ENCODE measurements at places on chromosomes 13 and 19.

DNA sequence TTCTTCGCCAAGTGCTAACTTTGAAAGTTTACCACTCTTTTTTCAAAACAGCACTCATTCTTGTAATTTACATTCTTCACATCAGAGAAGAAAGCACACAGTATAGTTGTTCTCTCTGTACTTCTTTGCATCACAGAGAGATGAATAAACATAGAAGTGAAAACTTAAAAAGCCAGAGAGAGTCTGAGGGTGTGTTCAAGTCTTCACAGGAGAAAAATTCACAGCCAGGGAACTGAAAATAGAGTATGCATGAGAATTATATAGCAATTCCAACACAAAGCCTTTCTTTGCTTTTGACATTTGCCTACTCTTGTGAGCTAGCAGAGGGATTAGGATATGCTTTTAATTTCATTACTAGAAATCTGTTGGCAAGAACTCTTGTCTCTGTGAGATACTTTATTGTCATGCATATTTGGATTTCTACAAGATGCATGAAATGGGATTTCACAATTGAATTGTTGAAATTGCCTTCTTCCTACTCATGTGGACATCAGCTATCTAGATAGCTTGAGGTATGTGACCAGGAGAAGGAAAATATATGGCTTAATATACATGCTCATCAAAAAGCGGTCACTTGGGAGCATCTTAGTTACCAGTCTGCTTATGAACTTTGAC, 166.1 kb downstream of the SLC7A1 start:
- no peak for DNase-seq

- no peak for DNase-seq
Observed at GRCh38 chr19:28636016-28636629, 576.8 kb downstream of the UQCRFS1 start.

DNA sequence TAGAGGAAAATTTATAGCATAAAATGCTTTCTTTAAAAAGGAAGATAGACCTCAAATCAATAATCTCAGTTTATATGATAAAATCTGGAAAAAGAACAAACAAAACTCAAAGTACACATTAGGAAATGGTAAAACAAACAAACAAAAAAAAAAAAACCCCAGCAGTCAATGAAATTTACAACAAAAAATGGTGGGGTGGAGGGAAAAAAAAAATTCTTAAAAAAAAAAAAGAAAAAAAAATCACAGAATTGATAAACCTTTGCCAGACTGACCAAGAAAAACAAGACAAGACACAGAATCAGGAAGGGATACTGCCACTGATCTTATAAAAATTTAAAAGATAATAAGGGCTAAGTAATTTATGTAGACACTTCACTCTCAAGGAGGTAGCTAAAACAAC, 11.2 kb downstream of the TUBGCP3 start:
- DNase-seq: no peak

- no peak for DNase-seq
Observed at GRCh38 chr13:43295825-43296564, 272.6 kb downstream of the DNAJC15 start.

DNA sequence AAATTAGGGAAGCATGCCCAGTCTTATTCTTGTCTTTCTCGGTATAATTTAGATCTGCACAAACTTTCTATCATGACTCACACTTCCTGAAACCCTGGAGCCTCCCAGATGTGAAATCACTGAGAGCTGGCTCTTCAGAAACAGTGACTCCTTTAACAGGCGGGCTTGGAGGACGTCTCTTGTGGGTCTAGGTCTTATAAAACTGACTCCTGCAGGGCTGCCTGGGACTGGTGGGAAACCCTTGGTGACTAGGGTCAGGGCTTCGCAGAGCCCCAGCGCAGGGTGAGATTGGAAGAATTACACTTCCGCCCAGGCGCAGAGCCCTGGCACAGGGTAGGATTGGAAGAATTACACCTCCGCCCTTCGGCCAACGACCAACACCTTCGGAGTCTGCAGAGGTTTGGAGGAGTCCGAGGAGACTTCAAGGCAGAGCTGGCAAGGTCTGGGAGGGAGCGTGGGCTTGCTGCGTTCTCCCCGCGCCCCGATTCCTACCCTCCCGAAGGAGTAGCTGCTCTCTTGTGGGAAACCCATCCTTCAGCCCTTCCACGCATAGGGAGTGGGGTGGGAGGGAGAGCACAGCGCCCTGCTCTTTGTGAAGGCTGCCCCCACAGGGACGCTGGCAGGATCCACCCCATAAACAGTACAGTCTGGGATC, 43.4 kb upstream of the MAP3K10 start:
- DNase-seq: no peak

GRCh38 chr19:50252111-50252886, 48.9 kb downstream of the MYH14 start:
- no peak for DNase-seq

GRCh38 chr19:4057931-4058692, 8.6 kb downstream of the ZBTB7A start:
- peak; percentile 80 for DNase-seq

DNA sequence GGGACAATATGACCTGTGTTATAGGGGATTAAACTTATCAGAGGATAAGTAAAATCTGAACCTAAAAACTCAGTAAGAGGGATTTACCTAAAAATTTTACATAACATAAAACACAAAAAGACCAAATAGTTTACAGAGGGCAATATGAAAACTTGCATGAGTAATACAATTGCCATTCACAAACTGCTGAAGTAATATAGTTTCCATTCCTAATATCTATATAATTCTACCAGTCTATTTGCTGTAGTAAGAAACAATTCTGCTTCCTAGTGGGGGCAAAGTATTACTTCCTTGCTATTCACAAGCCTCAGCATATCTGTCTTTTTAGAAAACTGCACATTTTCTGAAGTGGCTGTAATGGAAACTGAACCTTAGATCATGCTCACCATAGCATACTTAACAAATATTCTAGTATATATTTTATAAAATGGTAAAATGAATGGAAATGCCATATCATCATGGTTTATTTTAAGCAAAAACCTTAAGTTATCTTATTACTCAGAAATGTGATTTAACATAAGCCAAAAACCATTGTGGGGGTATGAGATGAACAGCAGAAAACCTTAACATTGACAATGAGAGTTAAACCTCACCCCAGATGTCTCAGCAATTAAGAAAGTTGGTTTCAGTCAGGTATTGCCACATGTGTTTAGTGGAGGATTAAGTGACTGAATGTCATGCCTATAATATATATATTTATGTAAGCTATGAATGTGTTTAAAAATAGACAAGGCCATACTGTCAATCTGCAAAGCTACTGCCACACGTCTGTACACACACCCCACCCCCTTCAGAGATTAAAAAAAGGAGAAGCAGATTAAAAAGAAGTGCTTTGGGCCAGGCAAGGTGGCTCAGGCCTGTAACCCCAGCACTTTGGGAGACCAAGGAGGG, 136.8 kb downstream of the MIPEP start:
- DNase-seq: no peak

- DNase-seq: no peak
Observed at GRCh38 chr19:55651236-55651635, 3.2 kb downstream of the CCDC106 start.
